ENCODE measurements at places on chromosomes 3 and 15.

GRCh38 chr3:101303836-101304235 lies 16.5 kb downstream of the IMPG2 start:
- no peak for DNase-seq

GRCh38 chr3:190217081-190217480 lies 96.4 kb upstream of the P3H2 start:
- DNase-seq, result no peak

GRCh38 chr15:58748852-58749531 lies 515 bp downstream of the ADAM10 start:
- DNase-seq, result no peak

DNA sequence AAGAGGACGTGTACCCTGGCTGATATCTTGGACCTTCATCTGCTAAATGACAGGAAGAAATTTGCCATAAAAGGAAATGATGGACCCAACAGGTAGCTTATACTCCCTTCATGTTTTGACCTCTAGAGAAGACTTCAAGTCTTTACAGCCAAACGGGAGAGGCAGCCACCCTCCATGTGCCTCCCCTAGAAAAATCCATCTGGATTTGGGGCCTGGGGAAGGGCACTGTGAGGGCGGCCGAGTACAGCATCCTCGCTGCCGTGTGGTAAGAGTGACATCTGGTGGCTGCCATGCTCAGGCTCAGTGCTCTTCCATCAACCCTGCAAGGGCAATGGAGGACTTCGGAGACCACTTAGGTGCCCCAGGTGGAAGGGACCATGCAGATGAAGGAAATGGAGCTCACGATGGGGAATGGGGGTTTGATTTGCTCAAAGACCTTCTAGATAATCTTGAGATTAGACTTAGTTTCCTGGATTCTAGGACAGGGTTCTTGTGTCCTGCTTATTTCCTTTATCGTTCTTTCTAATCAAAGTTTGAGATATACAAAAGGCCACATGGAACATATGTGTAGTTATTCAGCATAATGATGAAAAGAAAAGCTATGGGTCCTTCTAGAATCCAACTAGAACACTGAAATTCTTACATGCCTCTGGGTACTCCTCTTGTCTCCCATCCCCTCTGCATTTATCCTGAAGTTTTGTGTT lies 44.4 kb downstream of the AQP9 start:
- no peak for DNase-seq

GRCh38 chr3:133300102-133300501 lies 99.8 kb upstream of the BFSP2 start:
- DNase-seq, result no peak

GRCh38 chr15:74451861-74452835 lies 8.8 kb downstream of the UBL7 start:
- DNase-seq, result no peak

DNA sequence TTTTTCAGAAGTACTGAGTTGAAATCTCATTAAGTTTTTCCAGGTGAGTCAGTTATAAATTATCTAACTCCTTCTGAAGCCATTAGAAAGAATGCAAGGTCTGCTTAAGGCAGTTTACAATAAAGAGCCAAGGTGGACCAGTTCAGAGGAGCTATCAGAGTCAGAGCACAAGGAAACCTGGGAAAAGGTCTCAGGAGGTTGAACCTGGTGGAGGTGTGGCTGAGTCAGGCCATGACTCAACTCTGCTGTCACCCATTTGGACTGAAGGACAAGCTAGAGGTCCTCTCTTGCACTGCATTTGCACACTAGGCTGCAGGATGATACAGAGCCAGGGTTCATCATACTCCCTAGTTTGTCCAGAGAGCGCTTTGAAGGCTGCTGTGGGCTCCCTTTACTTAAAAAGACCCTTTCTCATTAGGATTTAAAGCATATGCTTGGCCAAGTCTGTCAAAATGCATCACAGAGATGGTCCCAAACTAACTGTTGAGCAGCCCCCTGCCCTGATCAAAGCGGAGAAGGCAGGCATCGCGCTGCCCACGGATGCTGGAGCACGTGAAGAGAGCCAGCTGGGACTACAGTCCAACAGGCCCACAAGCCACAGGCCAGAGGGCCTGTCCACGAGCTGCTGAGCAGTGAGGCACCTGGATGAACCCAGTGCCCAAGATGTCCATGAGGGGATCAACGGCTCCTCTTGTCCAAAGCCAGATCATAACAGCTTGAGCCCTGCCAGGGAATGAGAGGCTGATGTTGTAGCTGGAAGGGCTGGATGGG lies 26.0 kb upstream of the MRPS22 start:
- no peak for DNase-seq

- DNase-seq, result no peak
Observed at GRCh38 chr3:105999856-106000255, 131.0 kb upstream of the CBLB start.

- DNase-seq, result peak; percentile 14
Observed at GRCh38 chr3:4633078-4634004, 140.2 kb downstream of the ITPR1 start.

- no peak for DNase-seq
Observed at GRCh38 chr3:73471986-73472787, 152.6 kb downstream of the PDZRN3 start.

GRCh38 chr15:39549912-39550311 lies 31.0 kb upstream of the THBS1 start:
- DNase-seq, result no peak

GRCh38 chr15:60414016-60414682 lies 16.4 kb upstream of the ANXA2 start:
- no peak for DNase-seq

DNA sequence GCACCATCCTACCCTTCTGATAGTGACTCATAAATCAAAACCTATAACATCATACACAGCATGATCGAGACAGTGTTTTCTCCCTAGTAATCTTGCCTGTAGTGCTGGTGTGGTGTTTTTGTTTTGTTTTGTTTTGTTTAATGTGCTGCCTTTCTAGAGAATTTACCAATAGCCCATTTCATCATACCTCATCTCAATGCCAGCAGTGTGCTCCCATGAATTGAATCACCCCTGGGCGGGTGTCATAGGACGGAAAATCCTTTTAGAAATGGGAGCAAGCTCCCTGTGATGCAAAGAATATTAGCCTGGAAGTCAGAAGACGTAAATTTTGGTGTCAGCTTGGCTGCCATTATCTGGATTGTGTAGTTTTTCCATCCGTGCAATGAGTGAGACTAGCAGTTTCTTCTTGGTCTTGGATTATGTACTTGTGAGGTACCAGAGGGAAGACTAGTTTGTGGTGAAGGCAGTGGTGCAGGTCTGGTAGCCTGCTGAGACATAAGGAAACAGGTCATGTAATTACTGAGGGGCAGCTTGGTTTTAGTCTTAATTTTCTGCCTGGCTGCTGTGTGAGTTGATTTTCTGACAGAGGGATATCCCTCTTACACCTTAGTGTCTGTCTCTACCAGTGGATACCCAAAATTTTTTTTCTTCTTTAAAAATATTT lies 29.9 kb downstream of the IGSF10 start:
- DNase-seq, result no peak

DNA sequence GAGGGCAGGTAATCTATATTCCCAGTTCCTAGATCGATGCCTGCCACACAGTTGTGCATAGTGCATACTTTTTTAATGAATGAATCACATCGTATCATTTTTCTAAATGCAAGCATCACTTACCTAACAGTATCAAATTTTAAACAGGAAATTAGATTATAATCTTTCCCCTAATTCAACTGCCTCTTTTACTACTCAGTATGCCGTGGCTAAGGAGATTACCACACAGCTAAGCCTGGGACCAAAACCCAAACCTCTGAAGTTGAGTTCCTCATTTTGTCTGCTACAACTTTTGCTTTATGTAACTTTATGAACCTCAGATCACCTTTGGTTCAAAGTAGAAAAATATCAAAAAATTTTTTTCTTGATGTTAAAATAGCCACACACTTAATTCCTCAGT lies 53.2 kb upstream of the FNDC3B start:
- no peak for DNase-seq

DNA sequence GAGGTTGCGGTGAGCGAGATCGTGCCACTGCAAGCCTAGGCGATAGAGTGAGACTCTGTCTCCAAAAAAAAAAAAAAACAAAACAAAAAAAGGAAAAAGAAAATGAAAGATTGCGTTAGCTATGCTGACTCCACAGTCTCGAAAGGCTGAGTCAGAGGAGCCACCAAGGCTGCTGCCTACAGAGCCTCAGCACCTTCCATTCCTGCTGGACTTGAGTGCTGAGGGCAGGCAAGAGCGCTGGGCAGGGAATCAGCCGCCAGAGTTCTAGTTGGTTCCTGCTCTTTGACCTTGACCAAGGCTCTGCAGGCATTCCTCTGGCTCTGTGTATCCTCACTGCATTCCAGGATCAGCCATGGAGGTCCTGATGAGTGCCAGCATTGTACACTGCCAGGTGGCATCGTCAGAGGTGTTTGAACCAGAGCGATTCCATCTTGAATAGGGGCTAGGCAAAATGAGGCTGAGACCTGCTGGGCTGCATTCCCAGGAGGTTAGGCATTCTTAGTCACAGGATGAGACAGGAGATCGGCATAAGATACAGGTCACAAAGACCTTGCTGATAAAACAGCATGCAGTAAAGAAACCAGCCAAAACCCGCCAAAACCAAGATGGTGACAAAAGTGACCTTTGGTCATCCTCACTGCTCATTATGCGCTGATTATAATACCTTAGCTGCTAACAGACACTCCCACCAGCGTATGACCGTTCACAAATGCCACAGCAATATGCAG lies 5.9 kb downstream of the MESP2 start:
- no peak for DNase-seq

DNA sequence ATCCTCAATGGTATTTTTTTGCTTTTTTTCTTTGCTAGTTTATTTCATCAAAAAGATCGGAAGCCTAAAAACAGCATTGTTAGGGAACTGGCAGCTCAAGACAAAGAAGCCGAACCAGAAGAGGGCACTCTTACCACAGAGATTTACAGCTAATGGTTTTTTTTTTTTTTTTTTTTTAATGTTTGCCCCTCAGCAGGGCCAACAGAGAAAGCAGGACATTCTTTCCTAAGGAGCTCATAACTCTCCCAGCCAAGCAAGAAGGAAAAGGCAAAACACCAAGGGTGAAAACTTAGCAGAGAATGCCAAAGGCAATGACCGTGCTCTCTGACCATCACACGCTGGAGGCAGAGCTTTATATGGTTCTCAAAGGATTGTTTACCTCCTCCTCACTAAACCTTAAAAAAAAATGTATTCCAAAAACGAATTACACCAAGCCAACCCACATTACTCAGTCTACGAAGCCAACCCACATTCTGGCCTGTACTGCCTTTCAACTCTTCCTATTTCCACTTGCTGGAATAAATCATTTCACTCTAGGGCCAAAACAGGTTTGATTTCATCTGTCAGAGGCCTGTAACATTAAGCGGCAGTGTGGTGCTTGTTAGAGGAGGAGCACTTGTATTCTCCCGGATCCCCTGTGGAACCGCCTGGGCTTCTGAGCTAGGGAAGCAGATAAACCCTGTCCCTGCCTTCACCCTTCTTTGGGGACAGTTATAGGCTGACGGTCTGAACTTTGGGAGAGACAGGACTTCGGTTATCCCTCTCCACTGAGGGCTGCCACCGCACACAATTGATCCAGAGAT lies 35.6 kb upstream of the GYG1 start:
- peak; percentile 92 for DNase-seq

DNA sequence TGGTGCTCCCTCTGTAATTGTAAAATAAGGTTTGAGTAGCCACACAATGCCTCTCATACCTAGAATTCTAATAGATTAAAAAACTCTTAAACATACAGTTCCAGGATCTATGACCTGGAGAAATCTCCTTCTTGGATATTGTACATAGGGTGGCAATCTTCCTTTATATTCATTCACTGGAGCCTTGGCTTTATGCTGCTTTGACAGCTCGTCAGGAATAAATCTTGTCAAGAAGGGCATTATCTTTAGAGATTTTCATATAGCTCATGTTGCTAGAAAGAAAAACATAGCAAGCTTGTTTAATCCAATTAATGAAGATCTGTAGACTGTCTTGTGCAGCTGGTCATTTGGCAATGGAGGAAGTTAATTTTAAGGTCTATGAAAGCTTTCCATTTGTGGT lies 131.1 kb downstream of the PYDC2 start:
- no peak for DNase-seq

- DNase-seq, result no peak
Observed at GRCh38 chr15:38597219-38597800, 32.7 kb upstream of the RASGRP1 start.

- no peak for DNase-seq
Observed at GRCh38 chr15:38323895-38324294, 71.3 kb downstream of the SPRED1 start.

- no peak for DNase-seq
Observed at GRCh38 chr3:73633916-73634344, 9.2 kb upstream of the PDZRN3 start.

DNA sequence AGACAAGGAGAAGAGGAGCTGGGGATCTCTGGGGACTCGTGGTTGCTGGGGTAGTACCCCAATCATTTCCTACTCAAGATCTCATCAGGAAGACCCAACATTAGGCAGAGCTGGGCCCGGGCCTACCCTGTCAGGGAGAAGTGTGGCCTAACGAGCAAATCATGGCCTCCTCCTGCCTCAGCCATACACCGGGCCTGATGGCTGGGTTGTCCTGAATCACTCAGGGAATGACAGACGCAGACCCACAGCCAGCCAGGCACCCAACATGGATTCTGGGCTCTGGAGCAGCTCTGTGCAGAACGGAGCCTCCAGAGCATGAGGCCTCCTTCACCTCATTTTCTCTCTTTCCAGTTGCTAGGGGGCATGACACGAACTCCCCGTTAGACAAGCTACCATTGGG lies 19.7 kb downstream of the ITGA11 start:
- no peak for DNase-seq

DNA sequence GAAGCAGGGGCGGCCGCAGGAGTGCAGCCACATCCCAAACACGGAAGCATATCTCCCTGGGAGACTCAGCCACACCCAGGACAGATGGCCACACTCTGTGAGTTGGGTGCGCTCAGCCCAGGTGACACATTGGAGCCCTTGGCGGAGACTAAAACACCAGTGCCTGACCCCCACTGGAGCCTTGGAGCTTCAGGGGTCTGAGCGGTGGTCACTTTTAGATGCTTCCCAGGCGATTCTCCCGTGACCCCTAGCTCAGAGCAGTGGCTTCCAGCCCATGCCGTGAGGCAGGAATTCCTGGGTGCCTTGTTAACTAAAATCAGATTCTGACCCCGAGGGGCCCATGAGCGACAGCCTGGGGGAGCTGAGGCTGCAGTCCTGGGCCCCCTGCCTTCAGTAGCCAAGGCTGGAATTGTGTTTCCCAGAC lies 54.5 kb downstream of the PLXNA1 start:
- DNase-seq, result no peak

DNA sequence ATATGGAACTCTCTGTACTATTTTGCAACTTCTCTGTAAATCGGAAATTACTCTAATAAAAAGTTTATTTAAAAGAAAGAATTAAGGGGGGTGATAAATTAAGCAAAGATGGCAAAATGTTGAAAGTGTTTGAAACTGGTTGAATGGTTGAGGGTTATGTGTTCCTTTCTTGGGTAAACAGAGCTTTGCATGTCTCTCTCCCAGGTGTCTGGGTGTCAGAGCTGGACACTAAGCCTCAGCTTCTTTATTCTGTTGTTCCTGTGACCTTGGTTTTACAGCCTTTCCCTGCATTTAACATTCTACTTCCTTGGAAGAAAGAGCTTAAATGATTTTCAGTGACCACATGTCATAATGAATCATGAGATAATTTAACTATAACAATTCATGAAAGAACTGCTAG lies 7.2 kb downstream of the GPR171 start:
- no peak for DNase-seq

GRCh38 chr3:158802409-158803268 lies 785 bp downstream of the MFSD1 start:
- no peak for DNase-seq
